NCI-H1048 (cell line): ENCODE measurements at places on chromosomes 16 and 17.

DNA sequence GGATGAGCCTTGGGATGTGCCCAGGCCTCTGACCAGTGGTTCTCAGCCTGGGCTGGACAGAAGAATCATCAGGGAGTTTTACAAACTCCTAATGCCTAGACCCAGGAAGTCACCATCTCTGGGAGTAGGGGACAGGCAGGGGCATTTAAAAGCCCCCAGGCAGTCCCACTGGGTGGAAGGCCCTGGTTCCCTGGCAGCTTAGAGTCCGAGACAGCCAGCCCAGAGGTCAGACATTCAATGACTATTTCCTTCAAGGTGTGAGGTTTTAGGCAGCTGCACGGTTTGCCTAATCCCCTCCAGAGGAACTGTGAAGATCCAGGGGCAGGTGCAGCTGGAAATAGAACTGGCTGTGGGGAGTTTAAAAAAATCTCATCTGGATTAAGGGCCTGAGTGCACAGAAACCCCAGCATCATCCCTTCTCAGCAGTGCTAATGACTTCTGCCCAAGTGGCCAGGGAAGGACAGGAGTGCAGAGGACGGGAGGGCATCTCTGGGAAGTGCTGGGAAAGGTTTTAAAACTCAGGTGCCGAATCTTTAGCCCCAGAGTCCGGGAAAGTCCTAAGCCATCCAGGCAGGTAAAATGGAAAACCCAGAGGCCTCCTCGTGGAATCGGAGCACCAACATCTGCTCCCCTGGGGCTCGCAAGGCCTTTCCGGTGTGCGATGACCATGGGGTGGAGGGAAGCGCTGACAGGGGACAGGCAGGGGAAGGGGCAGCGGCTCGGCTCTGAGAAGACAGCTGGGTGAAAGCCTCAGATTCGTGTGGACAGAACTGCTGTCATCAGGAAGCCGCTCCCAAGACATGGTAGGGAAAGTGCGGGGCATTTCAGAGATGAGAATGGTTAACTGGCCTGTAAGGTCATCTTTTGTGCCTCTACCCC is 1.5 kb upstream of the LGALS3BP start:
- no peak for DNase-seq

DNA sequence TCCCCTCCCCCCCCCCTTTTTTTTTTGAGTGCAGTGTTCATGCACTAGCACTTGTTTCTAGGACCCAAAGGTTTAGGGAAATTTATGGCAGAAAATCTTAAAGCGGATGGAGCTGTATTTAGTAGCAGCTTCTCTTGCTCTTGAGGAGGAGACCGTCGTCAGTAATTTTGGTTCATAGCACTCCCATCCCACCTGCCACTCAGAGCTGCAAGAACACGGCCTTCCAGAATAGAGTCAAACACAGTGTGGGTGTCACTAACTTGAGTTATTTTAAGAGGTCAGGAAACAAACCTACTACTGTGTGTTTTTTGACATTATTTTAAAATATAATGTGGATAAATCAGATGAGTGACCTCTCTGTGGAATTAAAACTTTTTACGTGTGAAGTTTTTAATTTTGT is 37.3 kb downstream of the SEC14L1 start:
- DNase-seq, result no peak

GRCh38 chr16:29903590-29903989 is 3.3 kb downstream of the ASPHD1 start:
- no peak for DNase-seq

- DNase-seq, result no peak
These were observed 74.5 kb downstream of the ERCC4 start for GRCh38 chr16:13994239-13995106.

GRCh38 chr16:55175389-55175788 is 148.6 kb upstream of the IRX6 start:
- DNase-seq, result no peak

- no peak for DNase-seq
These were observed 44.7 kb downstream of the GRB7 start for GRCh38 chr17:39782481-39782880.

DNA sequence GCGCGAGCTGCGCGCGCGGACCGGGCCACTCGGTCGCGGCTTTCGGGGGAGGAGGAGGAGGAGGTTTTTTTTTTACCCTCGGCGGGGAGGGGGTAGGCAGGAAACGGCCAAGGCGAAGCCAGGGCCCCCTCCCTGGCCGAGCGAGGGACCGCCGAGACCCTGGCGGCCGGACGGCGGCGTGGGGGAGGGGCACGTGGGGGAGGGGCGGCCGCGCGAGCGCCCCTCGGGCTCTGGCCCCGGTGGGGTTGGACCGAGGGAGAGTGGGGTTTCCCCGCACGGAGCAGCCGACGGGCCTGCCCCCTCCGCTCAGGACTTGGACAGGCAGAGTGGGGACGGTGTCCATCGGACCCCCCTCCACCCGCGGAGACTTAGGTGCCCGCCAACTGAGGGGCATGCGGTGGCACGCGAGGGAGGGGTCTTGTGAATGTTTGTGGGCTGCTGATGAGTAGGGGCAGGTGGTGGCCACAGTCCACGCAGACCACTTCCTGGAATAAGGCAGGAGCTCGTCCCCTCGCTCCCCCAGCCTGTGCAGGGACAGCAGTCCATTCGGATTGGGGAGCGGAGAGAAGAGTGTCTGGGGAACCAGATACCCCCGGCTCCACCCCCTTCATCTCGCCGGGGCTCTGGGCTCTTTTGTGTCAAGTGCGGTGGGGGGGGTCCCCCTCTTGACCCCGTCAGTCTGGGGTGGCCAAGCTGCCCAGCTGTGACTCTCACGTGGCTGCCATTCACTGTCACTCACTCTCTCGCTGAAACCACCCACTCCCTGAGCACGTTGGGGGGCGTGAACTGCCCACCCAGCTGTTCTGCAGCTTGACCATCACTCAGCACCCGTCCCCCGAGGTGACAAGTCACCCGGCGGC is 3.0 kb upstream of the CHD3 start:
- DNase-seq, result no peak

DNA sequence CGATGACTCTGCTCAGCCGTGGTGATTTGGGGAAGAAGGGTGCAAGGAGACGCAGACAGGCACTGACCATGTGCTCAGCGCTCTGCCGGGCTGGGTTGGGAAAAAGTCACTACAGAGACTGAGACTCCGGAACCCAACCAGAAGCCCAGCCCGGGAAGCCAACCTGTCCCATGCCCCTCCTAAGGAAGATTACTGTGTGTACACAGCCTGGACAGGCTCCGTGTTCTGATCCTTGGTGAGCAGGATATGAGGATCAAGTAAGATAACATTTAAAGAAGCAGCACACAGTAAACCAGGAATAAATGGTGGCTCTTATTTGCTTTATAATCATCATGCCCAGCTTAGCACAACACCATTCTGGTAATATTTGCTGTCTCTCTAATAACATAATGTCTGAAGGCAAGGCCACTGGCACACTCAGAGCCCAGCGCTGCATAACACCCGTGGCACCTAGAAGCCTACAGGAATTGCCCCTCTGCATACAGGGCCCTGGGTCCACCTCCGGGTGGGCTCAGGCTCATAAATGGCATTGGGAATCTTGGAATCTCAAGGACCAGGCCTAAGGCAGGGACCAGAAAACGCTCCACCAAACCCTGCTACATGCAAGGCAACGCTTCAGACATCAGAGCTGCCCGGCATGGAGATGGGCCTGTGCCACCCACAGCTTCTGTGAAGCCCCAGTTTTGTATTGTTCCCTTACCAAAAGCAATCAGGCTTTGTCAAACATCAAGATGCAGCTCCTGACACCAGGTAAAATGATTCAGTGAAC is 113.5 kb downstream of the DYNLRB2 start:
- DNase-seq, result no peak

DNA sequence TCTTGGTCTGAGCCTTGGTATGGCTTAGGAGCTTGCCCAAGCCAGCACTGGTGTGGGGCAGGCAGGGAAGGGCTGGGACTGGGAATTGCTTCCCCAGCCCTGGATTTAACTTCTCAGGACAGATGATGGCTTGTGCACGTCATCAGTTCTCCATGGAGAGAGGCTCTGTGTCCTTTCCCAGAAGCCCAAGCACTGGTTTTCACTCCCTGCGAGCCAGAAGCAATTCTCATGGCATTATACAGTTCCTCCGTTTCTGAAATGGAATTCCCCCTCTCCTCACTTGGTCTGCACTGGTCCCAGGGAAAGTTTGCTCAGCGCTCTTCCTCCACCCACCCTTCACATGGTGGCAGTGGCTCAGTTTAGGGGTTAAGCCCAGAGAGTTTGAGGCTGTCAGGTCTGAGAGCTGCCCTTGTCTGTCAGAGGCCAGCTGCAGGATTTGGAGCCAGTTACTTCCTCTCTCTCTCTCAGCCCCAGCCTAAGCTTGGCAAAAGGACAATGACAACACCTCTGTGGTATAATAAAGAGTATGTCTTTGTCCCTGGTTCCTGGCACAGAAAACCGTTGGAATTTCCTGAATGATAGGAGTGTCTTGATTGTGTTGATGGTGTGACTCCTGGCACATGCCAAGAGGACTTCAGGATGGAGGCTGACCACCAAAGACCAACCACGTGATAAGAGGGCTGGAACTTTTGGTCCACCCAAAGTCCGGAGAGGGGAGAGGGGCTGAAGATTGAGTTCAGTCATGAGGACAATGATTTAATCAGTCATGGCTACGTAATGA is 219.6 kb upstream of the TNRC6C start:
- no peak for DNase-seq

DNA sequence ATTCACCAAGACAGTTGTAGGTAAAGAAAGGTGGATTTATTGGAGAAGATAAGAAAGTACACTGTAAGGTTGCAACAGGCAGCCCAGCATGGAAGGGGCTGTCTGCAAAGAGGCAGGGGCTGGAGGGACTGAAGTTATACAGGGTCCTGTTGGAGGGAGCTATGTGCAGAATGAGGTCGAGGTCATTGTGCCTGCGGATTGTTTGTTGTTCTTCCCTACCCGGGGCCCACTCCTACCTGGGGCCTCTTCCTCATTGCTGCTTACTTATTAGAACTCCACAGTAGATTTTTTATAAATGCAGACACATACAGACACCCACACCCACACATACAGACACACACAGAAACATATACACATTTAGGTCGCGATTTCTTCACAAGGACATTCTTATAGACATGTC is 466.2 kb downstream of the MAF start:
- no peak for DNase-seq
